ENCODE measurements at places on chromosomes 1 and 21.

GRCh38 chr1:41509270-41509671 lies 24.8 kb upstream of the EDN2 start:
- DNase-seq = no peak

DNA sequence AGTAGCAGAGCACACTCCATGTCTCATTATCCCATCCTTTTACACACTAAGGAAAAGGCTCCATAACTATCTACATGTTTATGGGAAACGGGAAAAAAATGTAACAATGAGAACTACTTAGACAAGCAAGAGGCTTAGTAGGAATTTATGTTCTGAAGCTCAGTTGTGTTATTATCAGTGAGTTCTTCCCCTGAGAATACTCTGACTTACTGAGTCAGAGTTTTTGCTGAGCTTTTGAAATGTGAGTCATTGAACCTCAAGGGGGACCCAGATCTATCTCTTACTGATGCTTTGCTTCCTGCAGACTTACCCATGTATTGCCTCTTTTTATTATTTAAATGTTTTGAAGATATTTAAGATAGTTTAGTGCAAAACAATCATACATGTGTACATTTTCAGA lies 20.1 kb downstream of the CFHR5 start:
- no peak for DNase-seq

GRCh38 chr1:209383907-209384709 lies 199.4 kb upstream of the CAMK1G start:
- no peak for DNase-seq

DNA sequence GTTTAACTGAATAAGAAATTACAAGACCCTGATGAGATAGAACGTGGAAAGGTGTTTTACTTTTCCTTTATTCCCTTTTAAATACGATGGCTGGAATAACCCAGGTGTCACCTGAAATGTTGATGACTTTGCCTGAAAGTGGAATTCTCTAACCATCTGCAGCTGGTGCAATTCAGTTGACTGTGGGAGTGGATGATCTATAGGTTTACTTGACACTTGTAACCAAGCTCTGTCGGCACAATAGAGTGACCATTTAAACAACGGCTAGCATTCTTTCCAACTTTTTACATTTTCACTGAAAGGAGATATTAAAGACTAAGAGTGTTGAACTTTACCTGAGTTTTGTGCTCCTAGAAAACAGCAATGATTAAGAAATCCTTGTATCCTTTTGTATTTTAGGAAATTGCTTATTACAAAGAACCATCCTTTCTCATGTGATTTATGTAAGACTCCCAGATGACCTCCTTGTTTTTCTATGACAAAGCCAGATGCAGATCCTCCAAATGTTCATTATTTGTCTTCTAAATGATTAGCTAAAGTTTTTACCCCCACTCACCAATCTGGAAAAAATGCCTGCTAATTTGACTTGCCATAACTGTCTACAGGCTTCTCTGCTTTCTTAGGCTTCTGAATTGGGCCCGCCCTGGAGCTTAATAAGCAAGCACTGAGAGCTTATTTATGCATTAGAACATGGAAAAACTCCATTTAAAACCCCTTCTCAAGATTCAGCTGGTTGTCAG lies 129.5 kb upstream of the LRRC7 start:
- no peak for DNase-seq

DNA sequence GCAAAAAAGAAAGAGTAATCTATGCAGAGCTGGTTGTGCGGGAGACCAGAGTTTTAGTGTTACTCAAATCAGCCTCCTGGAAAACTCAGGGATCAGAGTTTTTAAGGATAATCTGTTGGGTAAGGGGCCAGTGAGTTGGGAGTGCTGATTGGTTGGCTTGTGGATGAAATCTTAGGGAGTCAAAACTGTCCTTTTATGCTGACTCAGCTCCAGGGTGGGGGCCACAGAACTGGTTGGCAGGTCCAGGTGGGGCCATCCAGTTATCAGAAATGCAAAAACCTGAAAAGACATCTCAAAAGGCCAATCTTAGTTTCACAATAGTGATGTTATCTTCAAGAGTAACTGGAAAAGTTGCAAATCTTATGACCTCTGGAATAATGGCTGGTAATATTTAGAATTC lies 3.3 kb downstream of the EXTL2 start:
- DNase-seq = no peak

DNA sequence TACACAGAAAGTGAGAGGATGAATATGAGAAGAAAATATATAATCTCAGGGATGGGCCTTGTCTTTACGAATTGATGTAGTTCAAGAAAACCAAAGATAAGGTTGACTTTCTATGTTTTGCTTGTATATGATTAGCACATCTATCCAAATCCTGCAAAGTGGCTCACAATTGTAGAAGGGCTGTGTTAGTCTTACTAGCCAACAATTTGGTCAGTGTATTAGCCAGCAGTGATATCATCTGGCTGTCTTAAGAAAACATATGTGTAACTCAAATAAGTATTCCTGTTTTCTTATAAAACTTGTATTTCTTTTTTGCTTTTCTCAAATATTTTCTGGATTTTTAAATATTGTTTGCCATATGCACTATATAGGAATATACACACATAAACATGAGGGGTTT lies 5.5 kb downstream of the SDCCAG8 start:
- no peak for DNase-seq

GRCh38 chr1:236530286-236530685 lies 6.5 kb downstream of the LGALS8 start:
- DNase-seq = no peak

- DNase-seq = peak; percentile 55
Measured at GRCh38 chr1:119885903-119886783, 10.2 kb downstream of the ADAM30 start.

GRCh38 chr1:77319036-77319705 lies 37.4 kb downstream of the AK5 start:
- DNase-seq = no peak

DNA sequence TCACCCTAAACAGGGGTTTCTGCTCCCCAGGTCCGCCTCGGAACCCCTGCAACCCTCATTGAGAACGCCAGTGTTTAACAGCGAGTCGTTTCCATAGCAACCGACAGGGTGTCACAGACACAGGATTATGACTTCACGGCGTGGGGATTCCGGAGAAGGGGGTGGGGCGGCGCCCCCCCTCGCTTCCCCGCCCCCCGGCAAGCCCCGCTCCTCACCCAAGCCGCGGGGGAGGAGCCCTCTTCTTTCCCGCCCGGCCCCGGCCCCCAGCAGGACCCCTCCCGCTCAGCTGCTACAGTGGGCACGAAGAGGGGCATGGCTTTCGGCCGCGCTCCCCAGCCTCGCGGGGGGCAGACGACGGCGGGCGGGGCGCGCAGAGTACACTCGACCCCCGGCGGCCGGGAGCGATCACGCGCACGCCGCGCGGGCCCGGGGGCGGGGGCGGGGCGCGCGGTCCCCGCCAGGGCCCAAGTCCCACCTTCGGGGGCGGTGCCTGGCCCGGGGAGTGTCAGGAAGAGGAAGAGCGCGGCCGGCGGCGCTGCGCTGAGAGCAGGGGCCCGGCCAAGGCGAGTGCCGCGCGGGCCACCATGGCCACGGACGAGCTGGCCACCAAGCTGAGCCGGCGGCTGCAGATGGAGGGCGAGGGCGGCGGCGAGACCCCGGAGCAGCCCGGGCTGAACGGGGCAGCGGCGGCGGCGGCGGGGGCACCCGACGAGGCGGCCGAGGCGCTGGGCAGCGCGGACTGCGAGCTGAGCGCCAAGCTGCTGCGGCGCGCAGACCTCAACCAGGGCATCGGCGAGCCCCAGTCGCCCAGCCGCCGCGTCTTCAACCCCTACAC lies at the start of gene EFHD2:
EFHD2 (plus strand) TSS at position 501 of the 835 bp plus-strand sequence; CDS start at position 585, 84 bp downstream.
- peak; percentile 90 for DNase-seq

- no peak for DNase-seq
Measured at GRCh38 chr1:22030057-22030456, 22.5 kb upstream of the CDC42 start.

DNA sequence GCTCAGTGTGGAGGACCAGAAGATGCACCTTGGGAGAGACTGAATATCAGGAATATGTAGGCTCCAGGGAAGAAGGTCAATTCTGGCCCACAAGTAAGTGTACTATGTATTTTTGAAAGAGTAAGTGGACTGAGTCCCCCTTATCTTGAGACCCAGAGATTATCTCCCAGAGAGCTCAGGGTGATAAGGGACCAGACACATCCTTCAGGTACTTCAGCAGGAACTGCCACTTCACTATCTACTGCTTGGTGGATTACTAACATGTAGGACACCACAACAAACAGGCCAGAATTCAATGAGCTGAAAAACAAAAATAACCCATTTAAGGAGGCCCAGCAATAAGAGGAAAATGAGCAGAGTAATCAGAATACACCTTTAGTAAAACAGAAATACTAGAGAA lies 119.2 kb downstream of the ZNF644 start:
- no peak for DNase-seq

GRCh38 chr1:31575369-31576140 lies 760 bp upstream of the TINAGL1 start:
- no peak for DNase-seq

- DNase-seq = no peak
Measured at GRCh38 chr1:245987577-245987976, 519.5 kb downstream of the SMYD3 start.

- no peak for DNase-seq
Measured at GRCh38 chr1:20624709-20625108, 8.5 kb upstream of the PINK1 start.

- DNase-seq = no peak
Measured at GRCh38 chr1:149879556-149879955, 19.8 kb upstream of the BOLA1 start.

DNA sequence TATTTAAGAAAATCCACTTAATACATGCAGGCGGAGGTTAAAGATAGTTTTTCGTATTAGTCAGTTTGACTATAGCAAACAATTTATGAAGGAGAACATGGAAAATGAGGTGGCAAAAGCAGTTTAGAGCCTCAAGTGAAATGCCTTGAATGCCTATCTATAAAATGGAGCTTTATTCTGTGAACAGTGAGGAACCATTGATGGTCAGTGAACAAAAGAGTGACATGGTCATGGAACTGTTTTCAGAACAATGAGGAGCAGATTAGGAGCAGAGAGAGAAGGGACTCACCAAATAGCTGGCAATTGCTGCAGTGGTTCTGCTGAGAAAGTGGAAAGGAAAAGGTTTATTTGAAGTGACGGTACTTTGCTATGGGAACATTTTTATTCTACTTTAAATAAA lies 299.8 kb downstream of the DUSP10 start:
- DNase-seq = no peak

- no peak for DNase-seq
Measured at GRCh38 chr1:10932088-10932487, 80.4 kb upstream of the TARDBP start.

GRCh38 chr1:193971595-193971994 lies 785.2 kb upstream of the B3GALT2 start:
- no peak for DNase-seq

DNA sequence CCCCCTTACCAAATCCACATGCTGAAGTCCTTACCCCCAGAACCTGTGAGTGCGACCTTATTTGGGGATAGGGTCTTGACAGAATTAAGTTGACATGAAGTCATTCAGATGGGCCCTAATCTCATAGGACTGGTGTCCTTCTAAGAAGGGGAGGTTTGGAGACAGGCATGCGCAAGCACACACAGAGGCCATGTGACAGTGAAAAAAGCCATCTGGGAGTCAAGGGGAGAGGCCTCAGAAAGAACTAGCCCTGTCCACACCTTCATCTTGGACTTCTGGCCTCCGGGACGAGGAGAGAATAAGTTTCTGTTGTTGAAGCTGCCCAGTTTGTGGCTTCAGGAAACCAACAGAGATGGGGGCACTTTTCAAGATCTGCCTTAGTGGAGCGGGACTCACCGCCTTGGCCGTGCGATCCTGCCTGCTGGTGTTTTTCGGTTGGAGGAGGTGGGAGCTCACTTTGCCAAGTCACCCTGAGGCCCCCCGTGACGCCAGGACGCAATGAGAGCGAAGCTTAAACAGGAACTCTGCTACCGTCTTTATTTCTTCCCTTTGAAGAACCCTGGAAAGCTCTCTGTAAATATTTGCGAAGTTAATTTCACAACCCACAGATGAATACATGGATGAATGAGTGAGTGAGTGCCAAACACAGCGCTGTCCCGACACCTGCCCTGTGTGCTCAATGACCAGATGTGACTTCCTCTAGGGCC lies 42.5 kb upstream of the C1orf174 start:
- no peak for DNase-seq

DNA sequence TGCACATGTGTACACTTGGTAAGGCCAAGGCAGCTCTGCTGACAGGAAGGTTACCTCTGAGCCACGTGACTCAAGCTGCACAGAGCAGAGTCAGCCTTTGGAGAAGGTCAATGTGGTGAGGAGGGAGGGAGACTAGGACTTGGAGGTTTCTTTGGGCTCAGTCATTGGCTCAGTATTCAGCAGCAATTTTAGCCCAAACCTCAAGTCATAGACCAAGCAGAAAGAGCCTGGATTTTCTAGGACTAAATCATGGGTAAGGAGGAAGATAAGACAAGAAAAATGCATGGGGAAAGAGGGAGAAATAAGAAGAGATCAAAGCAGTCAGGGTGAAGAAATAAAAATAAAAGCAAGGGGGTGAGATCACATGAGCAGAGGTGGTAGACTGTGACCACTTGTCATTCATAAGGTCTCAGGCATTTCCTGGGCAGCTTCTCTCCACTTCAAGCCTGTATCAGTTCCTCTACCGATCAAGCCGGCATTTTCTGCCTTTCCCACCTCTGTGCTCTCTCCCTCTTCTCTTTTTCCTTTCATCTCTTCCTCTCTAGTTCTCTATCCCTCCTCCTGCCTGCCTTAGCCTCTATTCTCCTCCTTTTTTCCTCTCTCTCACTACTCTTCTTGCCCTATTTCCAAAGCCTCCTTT lies 51.7 kb upstream of the DUSP10 start:
- no peak for DNase-seq

DNA sequence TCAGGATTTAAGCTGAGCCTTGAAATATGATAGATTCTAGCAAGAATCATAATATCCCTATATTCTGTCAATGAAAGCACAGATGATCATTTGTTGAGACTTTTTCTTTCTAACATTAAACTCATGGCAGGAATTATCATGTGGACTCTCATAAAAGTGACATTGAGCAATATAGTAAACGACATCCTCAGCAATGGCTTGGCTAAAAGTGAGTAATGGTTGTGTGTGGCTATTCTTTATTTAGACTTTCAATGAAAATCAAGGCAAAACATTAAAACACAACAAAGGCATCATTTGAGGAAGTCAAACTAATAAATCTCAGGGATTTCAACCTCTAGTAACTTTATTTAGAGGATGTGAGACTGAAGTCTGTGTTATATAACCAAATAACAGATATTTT lies 257.8 kb upstream of the ADGRL4 start:
- DNase-seq = no peak

DNA sequence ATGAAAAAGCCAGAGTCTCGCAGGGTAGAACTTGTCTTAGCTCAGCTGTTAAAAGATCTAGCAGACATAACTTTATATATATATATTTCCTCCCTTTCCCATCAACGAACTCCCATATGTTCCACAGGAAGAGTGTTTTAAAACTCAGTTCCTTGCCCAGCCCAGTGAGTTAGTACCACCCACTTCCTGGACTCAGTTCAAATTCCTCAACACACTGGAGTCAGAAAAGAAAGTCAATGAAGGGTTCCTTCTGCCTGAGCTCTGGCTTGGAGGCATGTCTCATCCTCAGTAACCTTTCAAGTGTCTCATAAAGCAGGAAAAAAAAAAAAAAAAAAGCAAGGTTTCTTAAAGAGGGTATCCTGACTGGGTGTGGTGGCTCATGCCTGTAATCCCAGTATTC lies 15.6 kb downstream of the TPM3 start:
- no peak for DNase-seq

GRCh38 chr1:2050461-2050792 lies 216 bp downstream of the PRKCZ start:
- DNase-seq = no peak

GRCh38 chr1:47821760-47822159 lies 175.4 kb downstream of the TRABD2B start:
- DNase-seq = no peak
